ENCODE measurements at places on chromosomes 7 and 10.

DNA sequence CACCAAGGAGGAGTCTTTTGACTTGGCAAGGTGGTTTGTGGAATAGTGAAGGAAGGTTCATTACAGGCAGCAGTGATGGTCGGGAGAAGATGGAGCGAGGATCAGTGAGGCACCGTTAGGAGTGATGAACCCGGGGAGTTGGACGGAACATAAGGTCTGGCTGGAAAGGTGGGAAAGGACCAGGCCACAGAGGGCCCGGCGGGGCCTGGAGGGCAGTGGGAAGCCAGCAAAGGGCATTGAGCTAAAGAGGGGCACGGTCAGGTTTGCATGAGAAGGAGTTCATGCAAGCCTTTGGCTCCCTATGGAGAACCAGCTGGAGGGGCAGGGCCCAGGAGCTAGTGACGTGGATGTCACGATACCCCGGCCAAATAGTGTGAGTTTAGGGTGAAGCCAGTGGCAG lies 46.2 kb upstream of the RABGEF1 start:
- DNase-seq = no peak

GRCh38 chr7:147170341-147171012 lies 1053.9 kb downstream of the CNTNAP2 start:
- no peak for DNase-seq

DNA sequence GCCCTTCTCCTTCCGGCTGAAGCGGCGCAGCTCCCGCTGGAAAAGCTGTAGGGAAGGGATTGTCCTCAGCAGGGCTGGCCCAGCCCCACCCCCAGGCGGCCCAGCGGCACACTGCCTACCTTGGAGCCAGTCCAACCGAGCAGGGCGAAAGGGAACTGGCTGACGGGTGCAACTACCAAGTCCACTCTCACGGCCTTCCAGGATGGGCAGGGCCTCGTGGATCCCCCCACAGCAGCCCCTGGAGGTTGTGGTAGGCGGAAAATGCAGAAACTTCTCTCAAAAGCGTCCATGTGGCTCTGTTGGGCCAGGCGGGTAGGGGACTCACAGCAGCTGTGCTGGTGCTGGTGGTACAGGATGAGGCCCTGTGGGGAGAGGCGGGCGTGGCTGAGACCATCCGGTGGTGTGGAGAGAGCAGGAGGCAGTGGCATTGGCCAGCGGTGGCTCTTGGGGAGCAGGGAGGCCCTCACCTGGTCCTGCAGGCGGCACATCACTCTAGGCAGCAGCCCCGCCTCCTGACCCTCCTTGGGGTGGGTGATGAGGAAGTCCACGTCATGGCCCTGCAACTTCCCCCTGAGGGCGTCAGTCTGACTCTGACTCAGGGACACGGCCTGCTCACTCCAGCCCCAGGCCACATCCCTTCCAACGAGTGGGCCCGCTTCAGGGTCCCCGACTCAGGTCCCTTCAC lies 8.4 kb upstream of the PGAM2 start:
- no peak for DNase-seq

DNA sequence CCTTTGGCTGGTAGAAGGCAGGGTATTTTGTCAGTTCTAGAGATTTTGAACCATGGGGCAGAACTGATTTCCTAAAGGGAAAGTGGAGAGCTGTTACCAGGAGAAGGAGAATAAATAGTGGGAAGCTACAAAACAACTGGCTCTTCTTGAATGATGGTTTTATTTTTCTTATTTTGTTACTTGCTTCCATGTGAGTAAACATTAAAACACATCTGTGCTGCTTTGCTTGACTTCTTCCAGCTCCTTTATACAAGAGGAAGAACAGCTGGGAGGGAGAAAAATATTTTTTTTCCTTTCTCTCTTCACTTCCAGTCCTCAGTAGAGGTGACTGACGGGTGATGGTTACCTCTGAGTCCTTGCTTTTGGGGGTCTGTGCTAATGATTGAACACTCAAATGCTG lies 30.0 kb upstream of the SYPL1 start:
- DNase-seq = no peak

GRCh38 chr10:16777473-16778370 lies 39.5 kb downstream of the RSU1 start:
- DNase-seq = no peak

DNA sequence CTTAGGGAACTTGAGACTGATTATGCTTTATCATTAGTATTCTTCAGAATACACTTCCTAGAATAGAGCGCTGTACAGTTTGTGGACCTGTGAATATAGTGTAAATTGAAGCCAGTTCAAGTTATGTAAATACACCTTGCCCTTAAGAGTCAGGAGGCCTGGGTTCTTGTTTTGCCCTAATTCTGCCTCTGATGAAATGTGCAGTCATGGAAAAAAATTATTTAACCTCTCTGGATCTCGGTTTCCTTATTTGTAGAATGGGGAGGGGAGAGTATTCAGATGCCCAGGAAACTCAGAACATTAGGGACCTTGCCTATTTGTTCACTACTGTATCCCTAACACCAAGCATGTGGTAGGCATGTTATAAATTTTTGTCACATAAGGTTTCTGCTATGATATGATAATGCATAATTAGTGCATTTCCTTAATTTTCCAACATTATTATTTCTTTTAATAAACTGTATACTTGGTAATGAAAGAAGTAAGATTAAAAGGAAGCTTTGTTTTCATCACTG lies 1.3 kb downstream of the EXOC6 start:
- no peak for DNase-seq

DNA sequence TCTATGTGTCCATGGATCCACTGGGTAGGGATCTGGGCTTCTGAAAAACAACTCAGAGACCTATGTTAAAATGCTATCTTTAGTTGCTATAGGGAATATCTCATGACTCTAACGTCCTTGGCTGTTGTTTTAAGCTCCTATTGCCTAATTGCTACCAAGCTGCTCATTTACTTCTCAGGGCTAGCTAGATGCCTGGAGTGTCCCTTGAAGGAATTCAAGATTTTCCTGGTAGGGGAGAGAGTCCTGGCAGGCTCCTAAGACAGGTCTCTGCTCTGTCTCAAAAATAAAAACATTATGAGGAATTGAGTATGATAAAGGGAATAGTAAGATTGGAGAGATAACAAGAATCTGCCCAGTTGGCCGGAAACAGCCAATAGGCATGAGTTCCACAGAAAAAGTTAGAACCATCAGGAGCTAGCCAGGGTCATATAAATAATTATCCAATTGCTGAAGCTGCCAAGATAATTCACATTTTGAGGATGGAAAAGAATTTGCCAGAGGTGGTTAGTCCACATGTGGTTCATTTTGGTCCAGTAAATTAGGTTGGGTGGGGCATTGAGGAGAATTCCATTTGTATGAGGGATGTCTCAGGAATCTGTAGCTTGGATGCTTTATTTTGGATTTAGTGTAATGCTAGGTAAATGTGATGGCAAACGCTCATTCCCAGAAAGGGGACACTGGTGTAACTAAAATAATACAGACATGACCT lies 362.7 kb upstream of the VSTM2A start:
- DNase-seq = no peak

GRCh38 chr7:134186027-134186426 lies 58.9 kb downstream of the LRGUK start:
- no peak for DNase-seq

DNA sequence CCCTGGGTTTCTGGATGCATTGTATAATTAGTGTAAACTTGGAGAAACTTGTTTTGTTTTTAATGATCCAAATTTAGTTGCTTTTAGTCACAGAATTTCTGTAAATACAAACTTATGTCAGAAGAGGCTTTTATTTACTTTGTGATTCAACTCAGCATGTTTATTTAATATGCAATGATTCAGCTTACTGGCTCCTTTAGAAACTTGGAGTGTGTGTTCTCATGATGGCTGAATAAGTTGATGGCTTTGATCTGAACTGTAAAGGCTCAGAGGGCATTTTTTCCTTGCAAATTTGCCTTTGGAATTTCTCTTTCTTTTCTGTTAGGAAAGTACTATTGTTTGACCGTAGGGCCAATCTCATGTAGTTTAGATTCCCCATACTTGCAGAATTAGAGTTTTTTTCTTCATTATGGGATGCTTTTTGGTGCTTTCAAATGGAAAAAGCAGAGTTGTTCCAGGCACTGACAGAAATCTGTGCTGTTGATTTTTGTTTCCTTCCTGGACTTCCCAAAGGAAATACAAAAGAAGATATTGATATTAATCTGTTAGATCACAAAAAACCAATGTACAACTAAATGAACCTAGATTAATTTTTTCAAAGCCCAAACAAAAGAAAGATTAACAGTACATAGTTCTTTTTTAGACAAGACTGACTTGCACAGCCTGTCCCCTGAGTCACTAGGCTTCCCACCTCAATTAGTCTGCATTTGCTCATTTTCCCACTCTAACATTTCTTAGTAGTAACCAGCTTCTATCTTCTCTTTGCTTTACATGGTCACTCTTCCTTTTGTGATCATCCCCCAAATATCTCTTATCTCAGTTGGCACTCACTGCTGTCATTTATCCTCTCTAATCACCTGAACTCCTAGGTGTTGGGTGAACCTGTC lies 96.8 kb upstream of the AGR3 start:
- DNase-seq = no peak

DNA sequence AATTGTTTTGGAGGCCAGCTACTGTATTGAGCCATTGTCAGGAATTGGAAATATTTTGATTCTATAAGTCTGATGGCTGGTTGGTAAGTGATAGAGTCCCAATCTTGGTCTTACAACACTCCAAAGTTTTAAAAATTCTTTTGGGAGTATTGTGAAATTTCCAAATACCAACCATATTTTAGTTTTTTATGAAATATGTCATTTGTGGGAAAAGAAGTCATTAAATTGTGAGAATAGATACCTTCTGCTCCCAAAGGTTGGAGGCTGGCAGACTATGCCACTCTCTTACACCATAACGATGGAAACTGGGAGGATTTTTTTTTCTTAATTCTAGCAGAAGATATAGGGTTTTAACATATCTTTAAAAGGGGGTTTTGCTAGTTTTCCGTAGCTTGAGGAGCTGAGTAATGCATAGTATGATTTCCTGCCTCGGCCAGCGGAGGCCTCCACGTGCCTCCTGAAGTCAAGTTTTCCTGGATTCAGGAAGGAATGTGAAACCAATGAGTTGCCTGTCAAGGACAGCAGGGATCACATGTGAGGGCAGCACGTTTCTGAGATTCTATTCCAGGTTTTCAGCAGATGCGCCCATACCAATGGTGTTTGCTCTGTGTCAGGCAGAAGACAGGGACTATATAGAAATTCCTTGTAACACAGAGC lies 92.2 kb upstream of the LAMB4 start:
- DNase-seq = no peak

GRCh38 chr7:31892099-31892829 lies 177.9 kb downstream of the PDE1C start:
- DNase-seq = no peak

DNA sequence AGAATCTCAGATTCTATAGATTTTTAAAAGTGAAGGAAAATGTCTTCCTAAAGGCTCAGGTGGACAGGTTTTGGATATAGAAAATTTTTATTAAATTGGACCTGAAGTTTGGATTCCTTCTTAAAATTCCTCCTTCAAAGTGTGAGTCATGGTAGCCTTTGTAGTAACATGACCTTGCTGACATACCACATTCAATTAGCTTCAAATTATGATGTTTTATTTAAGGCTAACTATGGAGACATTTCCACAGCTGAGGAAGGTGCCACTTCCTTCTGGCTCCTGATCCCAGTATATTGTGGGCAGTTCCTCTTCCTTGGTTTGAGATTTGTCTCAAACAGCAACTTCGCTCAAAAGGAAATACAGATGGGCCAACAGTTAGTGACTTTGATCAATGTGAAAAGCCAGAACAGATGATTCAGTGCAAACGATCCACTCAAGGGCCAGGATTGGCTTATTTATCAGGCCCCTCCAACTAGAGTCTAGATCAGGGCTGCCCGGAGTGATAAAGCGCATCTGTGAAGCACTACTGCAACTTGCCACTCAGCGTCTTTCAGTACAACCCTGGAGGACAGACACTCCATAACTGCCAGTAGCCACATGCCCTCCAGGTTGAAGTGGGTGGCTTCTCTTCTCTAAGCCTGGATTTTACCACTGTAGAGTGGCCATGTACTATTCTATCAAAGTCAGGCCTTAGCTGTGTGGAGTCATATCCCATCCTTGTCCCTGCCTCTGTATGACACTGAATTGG lies 573.5 kb downstream of the KIF20B start:
- DNase-seq = no peak

GRCh38 chr7:84237533-84238173 lies 43.1 kb upstream of the SEMA3A start:
- no peak for DNase-seq

DNA sequence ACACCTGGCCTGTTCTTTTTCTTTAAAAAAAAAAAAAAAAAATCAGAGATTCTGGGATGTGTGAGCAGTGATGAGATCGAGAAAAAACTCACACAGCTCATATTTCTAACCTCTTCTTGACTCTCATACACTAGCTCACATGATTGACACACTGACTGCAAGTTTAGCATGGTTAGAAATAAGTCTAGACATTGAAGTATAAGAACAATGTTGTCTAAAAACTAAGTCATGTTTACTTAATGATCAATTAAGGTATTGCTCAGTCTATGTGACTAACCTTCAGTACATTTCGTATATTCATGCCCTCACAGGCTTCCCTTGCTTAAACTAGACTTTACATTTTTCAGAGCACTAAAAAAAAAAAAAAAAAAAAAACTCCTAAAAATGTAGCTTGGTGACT lies 775.1 kb downstream of the GATA3 start:
- no peak for DNase-seq

DNA sequence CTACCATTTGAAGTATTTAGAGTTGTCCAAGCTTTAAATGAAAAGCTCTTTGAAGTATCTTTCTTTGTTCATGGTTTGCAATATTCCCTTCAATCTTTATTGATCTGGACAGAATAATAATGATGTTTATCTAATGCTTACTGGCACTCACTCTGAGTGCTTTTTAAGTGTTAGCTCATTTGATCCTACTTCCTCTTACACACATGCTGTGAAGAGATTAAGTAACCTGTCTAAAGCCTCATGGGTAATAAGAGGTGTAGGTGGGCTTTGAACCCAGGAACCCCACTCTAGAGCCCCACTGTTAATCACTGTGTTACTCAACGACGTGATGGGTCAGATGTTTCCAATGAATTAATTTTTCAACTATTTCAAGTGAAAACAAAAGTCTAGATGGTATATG lies 31.1 kb upstream of the ADD3 start:
- no peak for DNase-seq

DNA sequence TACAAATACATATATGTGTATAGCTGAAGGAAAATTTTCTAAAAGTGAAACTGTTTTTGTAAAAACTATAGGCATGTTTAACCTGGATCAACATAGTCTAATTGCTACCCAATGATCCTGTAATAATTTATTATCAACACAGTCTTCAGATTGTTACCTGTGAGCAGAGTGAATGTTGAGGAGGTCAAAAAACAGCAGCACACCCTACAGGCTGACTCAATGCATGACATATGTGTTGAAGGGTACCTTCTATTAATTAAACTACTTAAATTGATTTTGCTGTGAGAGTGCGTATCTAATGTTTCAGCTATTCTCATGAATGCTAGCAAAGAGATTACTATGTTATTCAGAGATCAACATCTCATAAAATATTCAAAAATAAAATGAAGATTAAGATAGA lies 411.4 kb downstream of the TNS3 start:
- DNase-seq = no peak

All from mesothelial cell of epicardium (in vitro differentiated cells).